Hippocampal formation (tissue), 2 donors: ENCODE measurements at places on chromosomes 3 and 15.

DNA sequence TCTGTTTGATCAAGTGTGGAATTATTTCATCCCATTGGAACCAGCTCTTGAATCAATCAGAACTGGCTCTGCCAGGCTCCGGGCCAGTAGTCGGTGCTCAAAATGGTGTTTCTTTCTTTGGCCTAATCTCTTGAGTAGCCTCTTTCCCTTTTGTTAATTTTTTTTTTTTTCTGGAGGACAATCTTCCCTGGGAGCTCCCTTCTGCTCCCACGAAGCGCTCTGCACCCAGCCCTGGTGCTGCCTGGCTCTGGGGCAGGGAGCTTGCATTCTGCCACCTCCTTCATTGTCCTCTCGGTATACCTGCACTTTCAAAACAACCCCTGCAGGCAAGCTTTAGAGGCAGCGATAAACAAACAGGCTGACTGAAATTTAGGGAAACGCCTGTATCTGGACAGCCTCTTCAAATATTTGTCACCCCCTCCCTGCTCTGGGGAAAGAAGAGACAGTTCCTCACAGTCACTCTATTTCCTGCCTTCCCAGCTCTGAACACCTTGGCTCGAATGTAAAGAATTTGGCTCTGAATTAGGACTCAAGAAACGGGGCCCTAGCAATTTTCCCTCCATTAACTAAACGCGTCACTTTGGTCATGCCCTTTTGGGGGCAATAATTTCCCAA is 1.1 kb upstream of the THSD4 start:
- no peak for DNase-seq

DNA sequence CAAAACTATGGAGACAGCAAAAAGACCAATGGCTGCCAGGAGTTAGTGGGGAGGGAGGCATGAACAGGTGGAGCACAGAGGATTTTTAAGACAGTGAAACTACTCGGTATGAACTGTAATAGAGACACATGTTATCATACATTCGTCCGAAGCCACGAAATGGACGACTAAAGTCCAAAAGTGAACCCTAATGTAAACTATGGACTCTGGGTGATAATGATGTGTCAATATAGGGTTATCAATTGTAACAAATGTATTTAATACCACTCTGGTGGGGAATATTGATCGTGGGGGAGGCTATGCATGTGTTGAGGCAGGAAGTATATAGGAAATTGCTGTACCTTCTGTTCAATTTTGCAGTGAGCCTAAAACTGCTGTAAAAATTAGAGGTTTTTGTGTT is 107.0 kb downstream of the CPN2 start:
- no peak for DNase-seq

- no peak for DNase-seq
These were observed 14.1 kb upstream of the ANXA2 start for GRCh38 chr15:60411774-60412425.

- DNase-seq: no peak
These were observed 10.1 kb downstream of the MCM2 start for GRCh38 chr3:127608362-127608718.

DNA sequence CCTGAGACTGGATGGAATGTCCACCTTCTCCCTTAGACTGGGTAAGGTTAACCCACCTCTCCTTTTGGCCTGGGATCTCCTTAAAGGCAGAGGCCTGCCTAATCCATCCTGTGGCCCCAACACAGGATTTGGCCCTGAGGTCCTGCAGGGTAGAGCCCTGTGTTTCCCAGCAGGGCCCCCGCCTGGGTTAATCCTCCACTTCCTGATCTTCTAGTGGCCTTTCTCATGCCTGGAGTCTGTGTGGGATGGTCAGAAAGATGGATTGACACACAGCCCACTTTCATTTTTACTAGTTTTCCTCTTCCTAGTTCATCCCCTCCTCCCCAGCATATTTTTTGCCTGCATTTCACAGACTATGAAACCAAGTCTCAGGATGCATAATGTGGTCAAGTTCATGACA is 48.9 kb upstream of the SLC6A6 start:
- DNase-seq: no peak

GRCh38 chr3:97952872-97953271 is 19.4 kb downstream of the RIOX2 start:
- no peak for DNase-seq

DNA sequence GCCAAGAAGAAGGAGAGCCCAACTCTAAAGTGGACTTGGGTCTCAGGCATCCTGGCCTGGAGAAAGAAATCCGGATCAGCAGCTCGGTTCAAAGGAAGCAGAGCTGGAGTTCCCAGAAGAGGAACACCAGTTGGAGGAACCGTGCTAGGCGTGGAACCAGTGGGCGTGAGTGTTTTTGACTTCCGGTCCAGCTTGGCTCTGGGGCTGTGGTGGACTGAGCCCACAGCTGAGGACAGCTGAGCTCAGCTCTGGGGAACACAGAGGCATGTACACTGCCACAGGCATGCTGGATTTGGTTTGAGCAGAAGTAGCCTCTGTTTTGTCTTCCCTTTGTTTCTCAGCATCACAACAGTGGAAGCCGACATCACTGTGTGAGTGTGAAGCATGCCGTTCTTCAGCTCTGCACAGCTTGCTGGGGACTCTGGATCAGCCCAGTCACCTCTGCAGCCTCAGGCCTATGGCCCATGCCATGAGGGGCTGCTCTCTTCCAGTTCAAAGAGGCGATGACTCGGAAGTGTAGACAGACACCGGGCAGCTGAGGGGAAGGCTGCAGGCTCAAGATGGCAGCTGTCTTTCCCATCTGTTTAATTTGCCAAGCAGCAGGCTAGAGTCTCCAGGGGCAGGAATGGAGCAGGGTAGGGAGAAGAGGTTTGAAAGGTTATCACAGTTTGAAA is 185.8 kb upstream of the UBE3A start:
- no peak for DNase-seq

DNA sequence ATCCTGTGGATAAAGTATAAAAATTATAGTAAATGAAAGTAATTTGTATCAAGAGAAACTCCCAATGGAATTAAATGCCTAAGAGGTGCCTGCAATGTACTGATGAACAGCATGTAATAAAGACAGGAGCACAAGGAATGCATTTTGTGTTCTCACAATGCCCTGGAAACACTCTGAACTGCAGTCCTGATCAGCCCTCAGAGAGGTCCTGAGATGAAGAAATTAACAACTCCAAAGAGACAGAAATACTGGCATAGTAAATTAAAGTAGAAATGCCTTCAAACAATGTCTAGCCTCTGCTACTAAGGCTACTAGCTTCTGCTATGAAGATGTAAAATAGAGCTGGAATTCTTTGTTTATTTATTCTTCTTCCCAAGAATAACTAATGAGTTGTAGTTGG is 59.9 kb downstream of the CFAP20DC start:
- no peak for DNase-seq

DNA sequence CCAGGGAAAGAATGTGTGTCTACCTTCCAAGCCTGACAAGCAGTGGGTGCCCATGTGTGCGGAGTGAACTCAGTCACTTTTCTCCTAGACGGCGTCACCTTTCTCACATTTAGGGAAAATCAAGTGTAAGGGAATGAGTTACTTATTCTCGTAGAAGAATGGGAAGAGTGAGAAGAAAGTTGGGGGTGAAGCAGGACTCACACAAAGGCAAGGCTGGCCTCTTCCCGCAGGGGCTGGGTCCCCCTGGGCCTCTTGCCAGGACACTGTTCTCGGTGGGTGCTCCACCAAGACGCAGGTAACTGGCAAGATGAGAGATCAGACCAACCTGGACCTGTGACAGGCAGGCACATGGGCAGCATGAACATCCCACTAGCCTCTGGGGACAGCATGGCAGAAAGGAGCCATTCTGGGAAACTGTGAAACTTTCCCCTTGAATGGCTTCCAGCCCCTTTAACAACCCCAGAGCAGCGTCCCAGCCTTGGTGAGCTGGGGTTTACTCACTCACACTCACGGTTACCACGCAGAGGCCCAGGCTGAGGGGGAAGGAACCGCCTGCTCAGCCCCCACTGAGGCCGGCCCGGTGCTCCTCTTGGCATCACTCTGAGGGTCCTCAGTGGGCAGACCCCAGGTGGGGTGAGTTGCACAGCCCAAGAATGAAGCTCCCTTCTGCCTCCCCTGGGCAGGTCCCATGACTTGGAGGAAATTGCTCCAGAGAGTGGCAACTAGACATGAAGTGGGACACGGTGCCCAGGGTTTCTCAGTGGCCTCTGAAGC is 15.0 kb upstream of the SRP14 start:
- DNase-seq: no peak

- DNase-seq: no peak
These were observed 2.3 kb downstream of the CAMP start for GRCh38 chr3:48225587-48225986.

DNA sequence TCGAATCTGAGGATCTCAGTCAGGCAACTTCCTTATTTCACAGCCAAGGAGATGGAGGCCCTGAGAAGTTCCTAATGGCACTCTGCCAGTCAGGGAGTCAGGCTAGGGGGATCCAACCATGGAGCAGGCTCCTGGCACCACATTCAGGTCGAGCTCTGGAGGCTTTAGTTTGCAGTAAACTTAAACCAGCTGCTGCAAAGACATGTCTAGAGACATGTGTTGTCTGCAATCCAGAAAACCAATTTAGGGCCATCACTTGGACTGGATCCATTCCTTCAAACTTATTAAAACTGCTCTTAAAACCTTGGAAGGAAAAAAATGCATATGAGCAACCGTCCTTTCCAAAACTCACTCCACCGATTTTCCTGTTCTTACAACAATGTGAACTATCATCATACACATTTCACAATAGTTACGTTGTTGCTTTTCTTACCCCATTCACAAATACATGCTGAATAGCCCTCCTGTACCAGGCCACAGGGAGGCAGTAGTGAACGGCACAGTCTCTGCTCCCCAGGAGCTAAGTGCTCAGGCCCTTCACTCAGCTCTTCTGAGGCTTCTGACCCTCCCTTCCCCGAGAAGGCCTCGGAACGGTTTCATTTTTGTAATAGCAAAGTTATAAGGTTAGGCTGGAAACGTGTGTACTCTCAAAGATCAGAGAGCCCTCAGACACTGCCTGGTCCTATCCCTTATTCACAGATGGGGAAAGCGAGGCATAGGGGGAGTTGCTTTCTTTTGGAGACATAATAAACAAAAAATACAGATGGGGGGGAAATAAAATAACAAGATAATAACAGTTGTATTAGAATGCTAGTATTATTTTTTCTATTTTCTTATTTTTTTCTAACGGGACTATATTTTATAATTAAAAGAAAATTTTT is 20.1 kb downstream of the RFT1 start:
- no peak for DNase-seq

- no peak for DNase-seq
These were observed 379.0 kb upstream of the PDZRN3 start for GRCh38 chr3:74003734-74004133.

DNA sequence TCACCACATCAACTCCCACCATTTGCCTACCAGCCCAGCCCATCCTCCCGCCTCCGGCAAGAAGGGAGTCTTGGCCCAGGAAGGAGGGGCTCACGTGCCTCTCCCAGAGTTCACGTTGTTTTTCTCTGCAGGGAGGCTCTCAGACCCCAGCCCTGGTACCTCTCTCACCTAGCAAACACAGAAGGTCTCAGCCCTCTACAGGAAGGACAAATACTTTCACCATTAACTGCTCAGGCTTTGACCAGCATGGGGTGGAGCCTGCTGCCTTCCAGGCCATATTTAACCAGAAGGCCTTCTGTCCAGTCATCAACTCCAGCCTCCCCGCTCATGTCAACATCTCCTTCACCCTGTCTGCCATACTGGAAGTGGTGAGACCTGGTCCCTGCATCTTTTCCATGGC is 19.0 kb upstream of the HTR3E start:
- DNase-seq: no peak

GRCh38 chr15:86691091-86691663 is 611.5 kb downstream of the AGBL1 start:
- DNase-seq: no peak

GRCh38 chr3:51550080-51550819 is 11.7 kb downstream of the RAD54L2 start:
- no peak for DNase-seq

DNA sequence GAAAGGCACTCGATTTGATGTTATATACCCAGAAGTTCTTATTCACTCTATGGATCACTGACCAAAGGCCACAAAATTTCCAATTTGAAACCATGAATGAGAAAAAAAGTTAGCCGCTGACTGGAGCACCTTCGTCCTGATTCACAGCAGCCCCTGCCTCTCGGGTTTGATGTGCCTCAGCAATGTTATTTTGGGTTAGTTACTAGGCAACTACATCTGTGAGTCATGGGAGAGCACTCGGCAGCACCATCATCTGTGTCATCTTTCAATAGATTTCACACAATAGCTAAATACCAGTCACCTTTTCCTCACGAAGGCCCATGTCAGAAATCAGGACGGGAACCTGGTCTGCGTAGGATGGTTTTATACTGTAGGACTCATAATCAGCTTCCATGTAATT is 269.2 kb downstream of the ZBBX start:
- DNase-seq: no peak

- DNase-seq: no peak
These were observed 11.4 kb downstream of the SPRED1 start for GRCh38 chr15:38263996-38264395.

DNA sequence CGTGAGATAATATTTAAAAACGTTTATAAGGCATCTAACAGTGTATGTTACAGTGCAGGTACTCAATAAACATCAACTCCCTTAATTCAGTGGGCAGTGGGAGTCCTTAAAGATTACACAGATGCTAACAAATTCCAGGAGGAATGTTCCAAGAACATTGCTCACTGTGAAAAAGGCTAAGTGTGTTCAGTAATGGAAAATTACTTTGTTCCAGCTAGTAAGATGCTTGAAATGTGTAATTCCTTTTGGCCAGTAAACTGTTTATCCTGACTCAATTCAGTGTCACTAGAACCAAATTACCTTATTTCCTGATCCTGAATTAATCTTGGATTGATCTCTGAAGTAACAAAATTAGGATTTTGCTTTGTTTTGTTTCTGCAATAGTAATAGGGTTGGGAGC is 54.2 kb upstream of the SEMA6D start:
- no peak for DNase-seq

- no peak for DNase-seq
These were observed 130.6 kb upstream of the STT3B start for GRCh38 chr3:31402117-31402516.

- no peak for DNase-seq
These were observed 3.1 kb downstream of the RBP2 start for GRCh38 chr3:139473155-139473771.

- peak; percentile 36 for DNase-seq
These were observed 102.5 kb upstream of the PDZRN3 start for GRCh38 chr3:73727117-73727821.

DNA sequence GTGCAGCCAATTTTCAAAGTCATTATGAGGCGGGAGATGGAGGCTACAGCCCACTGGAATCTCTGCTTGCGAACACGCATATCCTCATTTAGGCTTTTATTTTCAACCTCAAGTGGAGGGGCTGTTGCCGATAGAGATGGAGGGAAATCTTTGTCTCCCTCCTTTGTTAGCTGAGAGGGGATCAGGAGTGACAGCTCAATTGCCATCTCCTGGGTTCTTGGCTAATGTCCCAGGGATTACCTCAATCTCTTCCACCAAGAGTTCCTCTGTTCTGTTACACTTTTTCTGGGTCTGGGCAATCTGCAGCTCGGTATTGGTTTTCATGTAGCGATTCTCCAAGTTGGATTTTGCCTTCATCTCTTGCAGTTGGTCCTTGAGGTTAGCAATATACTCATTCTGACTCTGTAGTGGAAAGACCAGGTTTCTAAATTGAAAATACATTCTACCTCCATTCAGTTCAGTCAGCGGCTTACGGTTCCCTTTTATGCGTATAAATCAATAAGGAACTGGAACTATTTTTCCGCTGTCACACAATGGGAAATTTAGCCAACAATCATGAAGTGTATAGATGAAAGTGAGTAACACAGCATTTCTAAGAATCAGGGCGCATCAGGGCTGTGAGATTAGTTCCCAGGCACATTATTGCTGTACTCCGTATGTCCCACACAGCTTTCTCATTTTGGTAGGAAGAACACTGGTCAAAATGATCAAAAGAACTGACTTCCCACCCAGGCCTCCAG is 36.2 kb upstream of the RPL35A start:
- DNase-seq: no peak

- DNase-seq: no peak
These were observed 12.7 kb downstream of the TGM4 start for GRCh38 chr3:44887101-44887500.
